Keratinocyte (primary cell): ENCODE measurements at places on chromosomes 5 and 9.

DNA sequence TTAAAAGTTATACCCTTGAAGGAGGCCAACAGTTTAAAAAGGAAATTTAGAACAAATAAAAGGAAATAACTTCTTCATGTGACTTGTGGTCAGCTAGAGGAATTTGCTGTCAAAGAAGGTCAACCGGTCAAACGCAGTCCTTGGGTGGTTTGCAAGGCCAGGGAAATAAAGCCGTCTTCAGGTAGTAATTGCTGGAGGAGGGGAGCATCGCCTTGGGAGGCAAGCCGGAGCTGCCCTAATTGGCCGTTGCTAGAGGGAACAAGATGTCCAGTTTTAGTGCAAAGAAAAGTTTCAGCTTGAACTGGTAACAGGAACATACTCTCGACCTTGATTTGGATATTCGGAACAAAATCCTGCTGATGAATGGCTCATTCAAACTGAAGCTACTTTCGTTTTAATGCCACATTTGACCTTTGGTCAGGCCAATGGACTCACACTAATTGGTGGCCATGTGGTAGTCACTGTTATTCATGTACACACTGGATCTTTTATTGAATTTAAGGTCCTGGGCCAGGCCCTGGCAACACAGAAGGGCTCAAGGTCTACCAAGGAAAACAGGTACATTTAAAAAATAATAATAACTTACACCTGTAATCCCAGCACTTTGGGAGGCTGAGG lies 47.0 kb upstream of the MYO10 start:
- no peak for DNase-seq

- DNase-seq: no peak
Measured at GRCh38 chr5:166505067-166505466, 1786.4 kb upstream of the WWC1 start.

- no peak for DNase-seq
Measured at GRCh38 chr5:125713109-125713805, 710.0 kb upstream of the GRAMD2B start.

DNA sequence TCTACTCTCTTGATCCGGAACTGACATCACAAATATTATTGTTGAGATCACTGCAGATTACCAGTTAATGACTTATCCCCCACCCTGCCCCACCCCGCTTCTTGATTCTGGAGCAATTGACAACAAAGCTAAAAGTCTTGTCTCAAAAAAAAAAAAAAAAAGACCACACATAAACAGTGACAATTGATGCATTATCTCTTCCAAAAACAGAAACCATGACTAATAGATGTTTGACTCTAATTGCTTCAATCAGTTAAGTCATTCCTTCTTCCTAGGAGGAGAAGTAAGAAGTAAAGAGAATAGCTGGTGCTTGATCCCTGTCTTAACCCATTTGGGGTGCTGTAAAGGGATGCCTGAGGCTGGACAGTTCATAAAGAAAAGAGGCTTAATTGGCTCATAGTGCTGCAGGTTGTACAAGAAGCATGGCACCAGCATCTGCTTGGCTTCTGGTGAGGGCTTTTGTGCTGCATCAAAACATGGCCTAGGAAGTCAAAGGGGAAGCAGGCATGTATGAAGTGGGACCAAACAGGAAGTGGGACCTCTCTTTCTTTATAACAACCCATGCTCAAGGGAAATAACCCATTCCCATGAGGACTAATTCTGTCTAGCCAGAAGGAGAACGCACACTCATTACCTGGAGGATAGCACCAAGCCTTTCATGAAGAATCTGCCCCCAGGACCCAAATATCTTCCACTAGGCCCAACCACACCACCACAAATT lies 158.7 kb downstream of the TMEM167A start:
- no peak for DNase-seq

DNA sequence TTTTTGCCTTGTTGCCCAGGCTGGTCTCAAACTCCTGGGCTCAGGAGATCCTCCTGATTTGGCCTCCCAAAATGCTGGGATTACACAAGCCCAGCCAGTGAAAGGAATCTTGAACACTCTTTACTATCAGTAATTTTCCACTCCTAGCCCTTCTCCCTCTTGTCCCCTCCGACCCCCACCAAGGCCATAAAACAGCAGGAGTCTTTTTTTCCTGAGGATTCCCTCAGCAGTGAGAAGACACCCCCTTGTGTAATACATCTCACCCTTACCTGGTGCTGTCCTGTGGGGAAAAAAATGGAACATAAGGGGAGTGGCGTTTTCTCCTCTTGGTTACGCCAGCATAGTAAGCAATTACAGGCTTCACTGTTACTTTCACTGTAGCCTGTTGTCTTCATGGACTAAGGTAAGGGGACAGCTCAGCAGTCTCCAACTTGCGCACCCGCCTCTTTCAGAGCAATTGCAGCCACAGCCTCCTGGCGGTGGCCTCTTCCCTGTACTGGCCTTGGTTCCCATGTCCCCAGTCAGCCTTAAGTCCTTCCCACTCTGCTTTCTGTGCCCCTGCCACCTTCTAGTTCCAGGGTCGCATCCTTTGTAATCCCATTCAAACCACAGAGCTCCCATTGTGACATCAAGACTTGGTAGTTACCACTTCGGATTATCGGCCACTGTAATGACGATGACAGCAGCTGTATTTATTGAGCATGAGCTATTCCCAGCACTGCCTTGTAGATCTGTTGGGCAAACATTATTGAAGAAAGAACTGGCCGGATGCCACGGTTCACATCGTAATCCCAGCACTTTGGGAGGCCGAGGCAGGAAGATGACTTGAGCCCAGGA lies 10.0 kb downstream of the NAIF1 start:
- no peak for DNase-seq

DNA sequence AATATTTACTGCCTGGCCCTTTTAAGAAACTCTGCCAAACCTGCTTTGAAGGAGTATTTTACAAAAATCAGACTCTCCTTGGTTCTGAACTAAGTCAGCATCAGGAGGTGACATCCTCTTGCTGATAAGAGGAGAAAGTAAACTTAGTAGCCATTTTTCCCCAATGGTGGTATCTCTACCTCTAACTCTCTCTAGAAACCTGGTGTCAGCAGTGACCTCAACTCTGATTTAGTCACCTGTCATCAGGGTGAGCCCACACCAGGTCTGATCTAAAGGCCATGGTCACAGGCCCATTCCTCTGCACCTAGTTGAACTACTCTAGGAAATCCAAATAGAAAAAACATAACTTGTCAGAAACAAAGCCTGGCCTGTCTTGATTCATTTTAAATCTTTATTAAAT lies 4.2 kb downstream of the CARNMT1 start:
- no peak for DNase-seq

DNA sequence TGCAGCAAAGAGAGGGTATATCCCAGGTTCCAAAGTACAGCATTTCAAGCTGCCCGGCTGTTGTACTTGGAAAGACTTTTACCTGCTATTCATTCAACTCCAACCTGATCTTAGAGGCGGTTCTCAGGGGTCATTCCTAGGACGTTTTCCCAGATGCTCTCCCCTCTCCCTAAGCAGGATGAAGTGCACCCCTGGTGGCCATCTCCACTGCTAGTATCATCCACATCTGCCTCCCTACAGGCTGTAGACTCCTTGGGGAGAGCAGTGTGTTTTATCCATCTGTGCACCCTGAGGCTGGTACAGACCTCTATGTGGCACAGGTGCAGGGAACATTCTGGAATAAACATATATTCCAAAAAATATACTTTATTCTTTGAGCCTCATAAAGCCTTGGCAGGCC lies 56.8 kb downstream of the PTPN3 start:
- DNase-seq: no peak

- no peak for DNase-seq
Measured at GRCh38 chr5:148950892-148951291, 112.0 kb downstream of the SH3TC2 start.

GRCh38 chr5:26232706-26233105 lies 805.7 kb downstream of the CDH9 start:
- no peak for DNase-seq

DNA sequence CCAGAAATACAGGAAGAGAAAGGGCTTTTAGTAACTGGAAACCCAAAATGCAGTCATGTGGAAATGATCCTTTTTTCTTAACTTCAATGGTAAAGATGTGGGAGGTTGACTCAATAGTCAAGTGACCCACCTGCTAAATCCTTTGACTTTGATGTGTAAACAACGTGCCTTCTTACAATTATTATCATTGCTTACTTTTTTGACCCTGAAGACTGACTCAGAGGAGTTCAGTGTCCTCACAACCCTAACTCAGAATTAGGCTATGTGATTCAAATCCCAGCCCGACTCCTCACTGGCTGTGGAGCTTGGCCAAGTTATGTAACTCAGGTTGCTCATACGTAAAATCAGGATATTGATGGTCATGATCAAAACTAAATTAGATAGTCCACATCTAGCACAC lies 27.9 kb downstream of the ANXA1 start:
- DNase-seq: no peak

- DNase-seq: no peak
Measured at GRCh38 chr5:74949976-74950375, 83.8 kb upstream of the FAM169A start.

DNA sequence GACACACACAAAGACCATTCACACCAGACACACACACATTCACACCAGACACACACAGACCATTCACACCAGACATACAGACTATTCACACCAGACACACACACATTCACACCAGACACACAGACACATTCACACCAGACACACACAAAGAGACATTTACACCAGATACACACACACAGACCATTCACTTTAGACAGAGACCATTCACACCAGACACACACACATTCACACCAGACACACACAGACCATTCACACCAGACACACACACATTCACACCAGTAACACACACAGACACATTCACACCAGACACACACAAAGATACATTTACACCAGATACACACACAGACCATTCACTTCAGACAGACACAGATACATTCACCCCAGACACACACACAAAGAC lies 29.0 kb upstream of the FCN1 start:
- no peak for DNase-seq

GRCh38 chr5:81212211-81212751 lies 20.8 kb upstream of the CKMT2 start:
- DNase-seq: no peak

GRCh38 chr5:127910307-127910956 lies 173.1 kb upstream of the SLC12A2 start:
- no peak for DNase-seq

GRCh38 chr5:88979244-88979643 lies 96.3 kb upstream of the MEF2C start:
- no peak for DNase-seq

GRCh38 chr9:88783711-88784083 lies 207.6 kb upstream of the S1PR3 start:
- DNase-seq: no peak

- no peak for DNase-seq
Measured at GRCh38 chr5:155562158-155562557, 548.6 kb downstream of the KIF4B start.

DNA sequence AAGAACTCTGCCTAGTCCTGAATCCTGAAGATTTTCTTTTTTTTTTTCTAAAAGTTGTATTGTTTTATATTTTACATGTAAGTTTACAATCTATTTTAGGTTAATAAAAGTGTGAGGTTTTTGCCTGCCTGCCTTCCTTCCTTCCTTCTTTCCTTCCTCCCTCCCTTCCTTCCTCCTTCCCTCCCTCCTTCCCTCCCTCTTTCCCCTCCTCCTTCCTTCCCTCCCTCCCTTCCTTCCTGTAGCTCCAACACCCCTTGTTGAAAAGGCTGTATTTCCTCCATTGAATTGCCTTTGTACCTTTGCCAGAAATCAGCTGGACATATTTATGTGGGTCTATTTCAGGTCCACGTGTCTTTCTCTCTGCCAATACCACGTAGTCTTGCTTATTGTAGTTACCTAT lies 46.6 kb downstream of the CACNA1B start:
- DNase-seq: no peak

- DNase-seq: no peak
Measured at GRCh38 chr9:119224431-119224830, 144.8 kb downstream of the BRINP1 start.

DNA sequence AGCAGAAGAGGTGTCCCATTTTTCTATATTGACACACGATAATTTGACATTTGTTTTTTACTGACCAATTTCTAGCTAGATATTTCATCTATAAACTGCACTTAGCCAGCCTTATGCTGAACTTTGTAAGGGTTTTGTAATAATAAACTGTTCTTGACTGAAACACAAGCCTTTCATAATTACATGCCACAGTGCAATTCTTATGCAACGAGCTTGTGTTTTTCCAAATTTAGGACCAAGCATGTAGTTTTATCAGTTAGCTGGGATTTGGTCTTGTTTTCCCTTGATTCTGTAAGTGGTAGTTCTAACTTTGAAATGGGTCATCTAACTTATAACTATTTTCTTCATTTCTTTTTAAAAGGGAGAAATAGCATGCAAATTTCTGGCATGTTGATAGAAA lies 1.3 kb upstream of the LURAP1L start:
- DNase-seq: no peak

DNA sequence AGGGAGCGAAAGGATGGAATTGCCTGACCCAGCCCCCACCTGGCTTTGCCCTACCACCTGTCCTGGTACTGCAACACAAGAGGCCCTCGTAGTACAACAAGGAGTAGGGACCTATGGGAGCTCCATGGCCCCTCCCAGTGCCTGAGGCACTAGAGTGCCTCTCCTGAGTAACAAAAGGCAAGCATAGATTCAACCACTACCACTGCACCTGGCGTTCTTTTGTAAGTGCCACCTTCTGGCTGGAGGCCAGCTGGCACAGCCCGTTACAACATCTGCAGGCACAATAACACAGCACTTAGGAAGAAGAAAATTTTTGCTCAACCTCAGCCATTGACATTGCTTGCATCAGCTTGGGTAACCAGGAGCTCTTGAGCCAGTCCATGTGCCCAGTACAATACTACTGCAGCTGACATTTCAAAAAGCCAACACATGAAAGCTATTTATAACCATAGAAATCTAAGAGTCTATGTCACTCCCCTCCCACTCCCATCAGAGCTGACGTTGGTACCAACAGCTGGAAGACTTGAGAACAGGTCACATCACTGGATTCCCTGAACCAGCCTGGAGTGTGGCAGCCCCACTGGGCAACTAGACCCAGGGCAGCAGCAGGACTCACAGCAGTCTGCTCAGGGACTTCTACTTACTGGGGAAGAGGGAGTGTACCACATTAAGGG lies 17.7 kb upstream of the FAM174A start:
- peak; percentile 60 for DNase-seq

DNA sequence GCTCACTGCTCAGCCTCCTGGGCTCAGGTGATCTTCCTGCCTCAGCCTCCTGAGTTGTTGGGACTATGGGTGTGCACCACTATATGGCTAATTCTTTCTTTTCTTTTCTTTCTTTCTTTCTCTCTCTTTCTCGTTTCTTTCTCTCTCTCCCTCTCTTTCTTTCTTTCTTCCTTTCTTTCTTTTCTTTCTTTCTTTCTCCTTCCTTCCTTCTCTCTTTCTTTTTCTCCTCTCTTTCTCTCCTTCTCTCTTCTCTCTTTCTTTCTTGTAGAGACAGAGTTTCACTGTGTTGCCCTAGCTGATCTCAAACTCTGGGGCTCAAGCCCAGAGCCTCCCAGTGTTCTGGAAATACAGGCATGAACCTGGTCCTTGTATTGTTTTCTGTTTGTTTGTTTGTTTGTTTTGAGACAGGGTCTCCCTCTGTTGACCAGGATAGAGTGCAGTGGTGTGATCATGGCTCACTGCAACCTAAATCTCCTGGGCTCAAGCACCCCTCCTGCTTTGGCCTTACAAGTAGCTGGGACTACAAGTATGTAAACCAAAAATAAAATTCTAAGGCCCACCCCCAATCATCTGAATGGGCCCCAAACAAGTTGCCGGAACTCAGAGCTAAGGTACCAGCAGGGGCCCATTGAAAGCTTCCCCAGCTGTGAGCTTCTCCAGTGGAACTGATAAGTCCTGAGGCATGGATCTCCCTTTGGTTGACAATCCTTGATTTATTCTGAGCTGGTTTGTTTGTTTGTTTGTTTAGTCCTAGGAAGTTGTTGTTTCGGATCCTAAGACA lies 11.9 kb upstream of the BTF3 start:
- no peak for DNase-seq
